Common myeloid progenitor, CD34-positive (primary cell): ENCODE measurements at places on chromosomes 3 and 15.

DNA sequence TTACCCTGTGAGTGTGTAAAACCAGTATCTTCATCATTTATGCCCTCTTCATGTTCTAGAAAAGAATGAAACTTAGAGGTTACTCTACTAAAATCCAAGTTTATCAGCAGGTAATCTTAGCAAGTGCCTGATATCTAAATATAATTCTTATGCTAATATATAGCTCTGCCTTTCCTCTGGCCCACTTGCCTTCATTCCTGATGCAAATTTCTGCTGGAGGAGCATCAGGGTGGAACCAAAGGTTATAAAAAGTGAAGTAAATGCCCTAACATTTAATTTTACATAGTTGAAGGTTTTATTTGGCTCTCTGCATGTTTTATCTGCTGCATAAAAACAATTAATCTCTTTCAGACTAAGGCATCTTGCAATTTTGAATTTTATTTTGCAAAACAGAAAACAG, 936.2 kb downstream of the ROBO2 start:
- no peak for DNase-seq
- no peaks in the 10 kb centered on the region for H3K36me3 ChIP-seq
- no peaks in the 10 kb centered on the region for H3K27me3 ChIP-seq
- H3K27ac ChIP-seq: no peak overlapping the region
- H3K4me3 ChIP-seq: no peak overlapping the region

DNA sequence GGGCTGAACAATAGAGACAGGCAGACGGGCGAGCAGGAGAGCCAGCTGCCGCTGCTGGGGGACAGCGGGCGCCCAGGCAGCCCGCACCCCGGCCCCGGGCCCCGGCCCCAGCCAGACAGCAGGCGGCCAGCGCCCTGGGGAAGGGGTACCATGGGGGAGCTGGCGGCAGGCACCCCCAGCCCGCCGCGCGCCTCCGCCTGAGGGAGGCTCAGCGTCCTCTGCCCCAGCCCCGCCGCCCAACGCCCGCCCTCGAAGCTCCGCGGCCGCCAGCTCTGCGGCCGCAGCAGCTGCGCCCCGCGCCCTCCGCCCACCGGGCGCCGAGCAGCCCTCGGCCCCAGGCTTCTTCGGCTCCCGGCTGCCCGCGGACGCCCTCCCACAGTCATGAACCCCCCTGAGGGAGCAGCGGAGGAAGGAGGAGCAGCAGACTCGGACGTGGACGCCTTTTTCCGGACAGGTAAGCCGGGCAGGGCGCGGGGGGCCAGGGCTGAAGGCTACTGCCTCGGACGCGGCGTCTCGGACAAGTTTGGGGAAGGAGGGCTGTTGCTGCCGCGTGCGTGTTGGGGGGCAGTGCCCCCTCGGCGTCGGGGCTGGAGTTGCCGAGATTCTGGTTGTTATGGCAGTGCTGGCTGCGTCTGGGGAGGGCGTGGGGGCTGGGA, 41.6 kb upstream of the ROPN1 start:
- peaks cover 27% of the 10 kb centered on the region for H3K27me3 ChIP-seq
- H3K27ac ChIP-seq: no peak within 1 kb of the TSS
- DNase-seq: peak; percentile 28

- no peak overlapping the region for H3K4me3 ChIP-seq
- H3K36me3 ChIP-seq: no peaks in the 10 kb centered on the region
- DNase-seq: no peak
- H3K4me1 ChIP-seq: no peaks in the 10 kb centered on the region
Measured at GRCh38 chr3:88661433-88661824, 446.0 kb upstream of the EPHA3 start.

DNA sequence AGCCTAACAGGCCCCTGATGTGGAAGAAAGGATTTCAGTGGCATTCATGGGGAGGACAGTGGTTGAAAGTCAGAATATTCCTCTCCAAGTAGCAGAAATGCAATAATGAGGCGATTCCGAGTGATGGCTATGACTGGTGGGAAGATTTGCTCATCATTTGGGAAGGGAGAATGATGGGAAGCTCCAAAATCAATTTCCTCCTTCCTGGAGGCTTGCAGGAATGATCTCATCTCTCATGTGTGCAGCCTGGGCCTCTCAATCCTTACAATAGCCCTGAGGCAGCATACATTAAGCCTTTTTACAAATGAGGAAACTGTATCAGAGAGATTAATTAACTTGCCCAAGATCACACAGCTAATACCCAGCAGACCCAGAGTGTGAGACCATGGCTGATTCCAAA, 58.7 kb downstream of the BOC start:
- DNase-seq: no peak
- H3K36me3 ChIP-seq: no peaks in the 10 kb centered on the region
- H3K4me1 ChIP-seq: no peaks in the 10 kb centered on the region
- no peaks in the 10 kb centered on the region for H3K27me3 ChIP-seq

DNA sequence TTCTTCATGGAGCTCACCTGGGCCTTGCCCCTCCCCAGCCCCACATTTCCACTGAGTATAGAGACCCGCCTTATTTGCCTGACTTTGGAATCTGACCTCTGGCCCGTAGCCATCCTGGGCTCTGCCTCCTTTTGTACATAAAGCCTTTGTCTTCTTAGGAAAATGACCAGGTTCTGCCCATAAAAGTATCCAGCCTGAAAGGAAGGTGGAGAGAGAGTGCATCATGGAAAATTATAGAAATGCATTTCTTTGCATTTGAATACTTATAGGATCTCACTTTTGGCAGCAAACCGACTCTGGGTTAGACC, 3.6 kb upstream of the SH2D7 start:
- H3K27ac ChIP-seq: no peak overlapping the region
- H3K36me3 ChIP-seq: no peaks in the 10 kb centered on the region
- DNase-seq: no peak
- H3K27me3 ChIP-seq: no peaks in the 10 kb centered on the region
- H3K4me3 ChIP-seq: no peak overlapping the region
- peaks cover 21% of the 10 kb centered on the region for H3K4me1 ChIP-seq

DNA sequence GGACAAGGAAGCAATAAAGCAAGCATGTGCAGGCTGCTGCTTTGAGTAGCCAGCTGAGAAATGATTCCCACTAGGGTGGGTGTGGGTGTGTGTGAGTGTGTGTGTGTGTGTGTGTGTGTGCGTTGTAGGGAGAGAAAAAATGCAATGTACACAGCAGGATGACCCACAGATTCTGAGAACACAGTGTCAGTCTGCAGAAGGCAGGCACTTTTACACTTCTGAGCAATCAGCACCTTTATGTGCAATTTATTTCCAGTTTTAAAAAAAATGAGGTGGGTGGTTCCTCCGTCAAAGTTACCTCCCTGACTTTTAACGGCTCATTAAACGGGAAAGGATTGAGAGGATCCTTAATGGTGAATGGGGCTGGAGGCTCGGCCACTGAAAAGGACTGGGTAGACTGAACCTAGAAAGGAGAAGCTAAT, 38.5 kb upstream of the LIPC start:
- no peak overlapping the region for H3K27ac ChIP-seq
- no peaks in the 10 kb centered on the region for H3K4me1 ChIP-seq
- no peak for DNase-seq
- no peaks in the 10 kb centered on the region for H3K27me3 ChIP-seq
- no peaks in the 10 kb centered on the region for H3K36me3 ChIP-seq
- H3K4me3 ChIP-seq: no peak overlapping the region

- H3K4me1 ChIP-seq: peaks cover 31% of the 10 kb centered on the region
- no peak for DNase-seq
- H3K27ac ChIP-seq: no peak overlapping the region
- no peak overlapping the region for H3K4me3 ChIP-seq
- peaks cover 24% of the 10 kb centered on the region for H3K36me3 ChIP-seq
- no peaks in the 10 kb centered on the region for H3K27me3 ChIP-seq
Measured at GRCh38 chr3:127796045-127796830, 26.1 kb downstream of the MGLL start.

DNA sequence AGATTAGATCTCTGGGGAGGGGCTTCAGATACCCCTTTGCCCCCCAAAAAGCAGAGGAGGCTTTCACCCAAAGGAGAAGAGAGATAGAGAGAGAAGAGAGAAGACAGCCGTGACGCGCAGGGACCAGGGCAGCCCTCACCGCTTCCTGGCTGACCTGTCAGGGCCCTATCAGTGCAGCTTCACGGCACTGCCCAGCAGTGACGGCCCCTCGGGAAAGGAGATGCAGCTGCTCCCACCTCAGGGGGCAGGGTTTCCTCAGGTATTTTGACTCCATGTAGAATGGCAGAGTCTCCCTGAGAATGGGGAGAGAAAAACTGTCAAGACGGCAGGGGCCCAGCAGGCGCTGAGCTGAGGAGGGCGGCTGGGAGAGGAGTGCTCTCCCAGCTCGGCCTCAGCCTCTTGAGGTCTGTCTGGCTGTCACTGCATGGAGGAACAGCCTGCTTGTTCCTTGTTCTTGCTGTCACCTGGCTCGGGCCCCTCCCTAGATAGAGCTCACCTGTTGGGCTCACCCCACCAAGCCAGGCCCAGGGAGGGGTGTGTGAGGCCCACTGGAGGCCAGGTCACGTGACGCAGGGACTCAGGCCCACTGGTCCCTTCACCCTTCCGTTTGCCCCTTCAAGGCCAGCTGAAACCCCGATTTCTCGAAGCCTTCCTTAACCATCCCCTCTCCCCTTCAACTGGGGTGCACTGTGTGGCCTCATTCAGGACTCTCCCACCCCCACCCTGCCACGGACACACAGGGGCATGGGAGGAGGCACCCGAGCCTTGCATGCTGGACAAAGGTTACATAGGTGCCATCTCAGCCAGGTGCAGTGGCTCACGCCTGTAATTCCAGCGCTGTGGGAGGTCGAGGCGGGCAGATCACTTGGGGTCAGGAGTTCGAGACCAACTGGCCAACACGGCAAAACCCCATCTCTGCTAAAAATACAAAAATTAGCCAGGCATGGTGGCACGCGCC, 28.2 kb downstream of the LOXL1 start:
- no peak for DNase-seq
- H3K4me3 ChIP-seq: no peak overlapping the region
- H3K27ac ChIP-seq: no peak overlapping the region
- H3K36me3 ChIP-seq: no peaks in the 10 kb centered on the region
- peaks cover 88% of the 10 kb centered on the region for H3K4me1 ChIP-seq
- no peaks in the 10 kb centered on the region for H3K27me3 ChIP-seq

GRCh38 chr3:52388348-52388821, 56.5 kb downstream of the SEMA3G start:
- peaks cover 14% of the 10 kb centered on the region for H3K4me1 ChIP-seq
- no peak overlapping the region for H3K4me3 ChIP-seq
- H3K36me3 ChIP-seq: peaks cover 6% of the 10 kb centered on the region
- H3K27me3 ChIP-seq: no peaks in the 10 kb centered on the region
- DNase-seq: no peak

DNA sequence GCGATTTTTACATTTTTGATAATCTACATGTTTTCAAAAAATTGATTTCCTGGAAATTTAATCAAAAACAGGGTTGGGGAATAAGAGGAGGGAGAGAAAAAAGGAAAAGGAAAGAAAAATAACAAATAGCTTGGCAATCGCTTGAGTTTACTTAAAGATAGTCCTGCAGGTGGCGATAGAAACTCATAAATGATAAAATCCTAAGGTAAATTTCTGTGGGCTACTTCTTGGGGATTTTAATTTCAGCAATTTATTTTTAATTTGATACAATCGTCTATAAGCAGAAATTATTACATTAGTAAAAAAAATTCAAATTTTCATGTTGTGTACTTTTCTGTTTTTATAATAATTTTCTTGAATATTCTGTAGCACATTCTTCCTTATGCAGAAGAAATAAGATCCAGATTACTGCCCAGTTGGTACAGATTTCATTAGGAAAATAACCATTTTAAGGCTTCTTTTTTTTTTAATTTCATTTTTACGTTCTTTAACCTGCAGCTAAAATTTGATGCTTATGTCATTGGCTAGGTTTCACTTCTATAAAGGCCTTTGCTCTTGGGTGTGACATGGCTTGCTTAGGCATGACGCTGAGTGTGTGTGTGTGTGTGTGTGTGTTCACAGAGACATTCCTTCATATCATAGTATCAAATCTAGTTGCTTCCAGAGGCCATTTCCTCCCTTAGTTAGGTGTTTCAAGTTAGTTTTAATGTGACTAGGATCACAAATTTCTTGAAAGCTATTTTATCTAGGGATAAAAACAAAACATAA, 181.8 kb downstream of the MCTP2 start:
- no peaks in the 10 kb centered on the region for H3K27me3 ChIP-seq
- H3K27ac ChIP-seq: no peak overlapping the region

DNA sequence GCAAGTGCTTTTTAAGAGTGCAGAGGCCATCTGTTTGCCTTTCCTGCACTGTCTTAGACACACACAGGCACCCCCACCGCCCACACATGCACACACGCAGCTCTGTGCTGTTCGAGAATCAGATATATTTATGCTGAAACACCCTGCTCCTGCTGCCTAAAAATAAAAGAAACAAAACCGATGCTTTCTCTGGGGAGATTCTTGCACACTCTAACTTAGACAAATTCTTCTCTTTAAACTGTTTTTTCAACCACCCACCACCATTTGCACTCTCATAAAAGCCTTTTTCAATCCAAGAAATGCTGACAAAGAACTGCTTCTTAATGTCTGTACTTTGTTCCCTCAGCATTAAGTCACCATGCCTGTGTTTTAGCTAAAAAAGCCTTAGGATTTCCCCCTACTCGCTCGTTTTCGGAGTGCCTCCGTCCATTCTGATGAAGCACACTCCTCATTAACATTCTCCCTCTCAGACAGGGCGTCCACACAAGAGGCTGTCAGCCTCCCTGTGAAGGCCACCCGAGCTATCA, 26.2 kb downstream of the SLC12A8 start:
- H3K4me3 ChIP-seq: no peak overlapping the region
- no peaks in the 10 kb centered on the region for H3K36me3 ChIP-seq
- H3K27me3 ChIP-seq: no peaks in the 10 kb centered on the region
- DNase-seq: no peak

DNA sequence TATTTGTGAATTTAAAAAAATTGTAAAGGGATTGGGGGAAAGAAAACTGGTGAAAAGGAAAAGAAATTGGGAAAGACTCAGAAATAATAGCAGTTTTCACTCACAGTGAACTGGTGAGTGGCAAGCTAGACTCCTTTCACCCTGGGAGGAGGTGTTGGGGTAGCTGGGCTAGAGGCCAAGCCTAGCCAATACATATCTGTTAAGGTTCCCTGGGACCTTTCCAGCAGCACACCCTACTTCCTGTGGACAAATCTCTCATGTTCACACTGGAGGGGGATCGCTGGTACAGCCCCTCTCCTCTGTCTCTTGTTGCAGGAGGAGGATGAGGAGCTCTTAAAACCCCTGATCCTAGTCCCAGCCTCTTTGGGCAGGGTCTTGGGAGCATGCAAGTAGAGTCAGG, 3.7 kb upstream of the RPP25 start:
- H3K36me3 ChIP-seq: no peaks in the 10 kb centered on the region
- no peak overlapping the region for H3K27ac ChIP-seq
- H3K27me3 ChIP-seq: peaks cover 16% of the 10 kb centered on the region
- peaks cover 49% of the 10 kb centered on the region for H3K4me1 ChIP-seq

DNA sequence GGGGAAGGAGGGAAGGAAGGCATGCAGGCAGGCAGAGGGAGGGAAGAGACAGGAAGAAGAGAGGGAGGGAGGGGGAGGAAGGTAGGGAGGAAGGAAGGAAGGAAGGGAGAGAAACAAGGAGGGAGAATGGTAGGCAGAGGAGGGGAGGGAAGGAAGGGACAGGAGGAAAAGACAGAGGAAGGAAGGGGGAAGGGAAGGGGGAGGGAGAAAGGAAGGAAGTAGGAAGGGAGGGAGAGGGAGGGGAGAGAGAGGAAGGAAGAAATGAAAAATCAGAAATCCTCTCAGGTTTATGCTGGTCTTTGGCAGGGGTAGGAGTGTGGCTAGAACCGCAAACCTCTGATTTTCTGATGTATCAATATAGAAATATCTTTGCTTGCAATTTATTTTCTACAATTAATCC, 4.2 kb downstream of the PRTG start:
- peaks cover 12% of the 10 kb centered on the region for H3K27me3 ChIP-seq
- no peak overlapping the region for H3K27ac ChIP-seq
- H3K4me1 ChIP-seq: peaks cover 21% of the 10 kb centered on the region
- DNase-seq: no peak
